GM23248 (cell line): ENCODE measurements at places on chromosomes 11 and 22. TPM values are rescaled to one million over a fixed set of nuclear protein-coding genes. Genes with fewer than 3 reads are reported as not detected.

- H3K27me3 ChIP-seq, result no peaks in the 10 kb centered on the region
- H3K4me3 ChIP-seq, result peak within 1 kb of the TSS; percentile 78
- H3K4me1 ChIP-seq, result peaks cover 4% of the 10 kb centered on the region
- peak; percentile 83 for DNase-seq
- H3K36me3 ChIP-seq, result no peaks in the 10 kb centered on the region
Observed at GRCh38 chr22:43186272-43187170, at the start of gene TTLL12. TTLL12 (minus strand) TSS chr22:43187134; CDS start chr22:43187069, 65 bp downstream.

- no peaks in the 10 kb centered on the region for H3K36me3 ChIP-seq
Observed at GRCh38 chr11:15006139-15006759, 34.1 kb upstream of the CALCA start.

GRCh38 chr22:32780726-32781310 is 20.7 kb upstream of the TIMP3 start:
- no peaks in the 10 kb centered on the region for H3K36me3 ChIP-seq
- no peaks in the 10 kb centered on the region for H3K27me3 ChIP-seq
- DNase-seq, result no peak
- no peak overlapping the region for H3K4me3 ChIP-seq
- no peaks in the 10 kb centered on the region for H3K4me1 ChIP-seq
- H3K27ac ChIP-seq, result no peak overlapping the region

GRCh38 chr11:122872046-122872445 is 10.5 kb upstream of the JHY start:
- H3K4me1 ChIP-seq, result no peaks in the 10 kb centered on the region
- no peaks in the 10 kb centered on the region for H3K27me3 ChIP-seq
- H3K27ac ChIP-seq, result no peak overlapping the region
- no peak for DNase-seq

FOSL1 gene
- polyA plus RNA-seq, result 104 and 105 TPM in 2 replicates

DNA sequence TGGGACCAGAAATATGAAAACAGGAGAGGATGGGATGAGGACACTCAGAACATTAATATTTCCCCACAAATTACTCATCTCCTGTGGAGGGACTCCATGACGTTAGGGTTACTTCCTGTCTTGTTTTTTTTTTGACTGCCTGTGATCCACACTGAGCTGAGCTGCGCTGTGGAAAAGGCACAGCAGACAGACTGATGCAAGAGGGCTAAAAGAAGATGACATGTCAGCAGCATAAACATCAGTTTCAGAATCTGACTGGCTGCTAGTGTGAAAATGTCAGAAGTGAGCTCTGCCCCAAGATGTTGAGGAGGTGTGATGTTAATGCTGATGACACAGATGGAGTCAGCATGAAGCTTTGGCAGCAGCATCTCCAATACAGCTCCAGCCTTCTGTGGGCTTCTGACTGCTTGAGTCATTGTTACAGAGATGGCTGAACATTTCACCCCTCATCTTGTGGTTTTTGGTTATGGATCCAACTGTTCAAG is 286.8 kb downstream of the BLID start:
- peak; percentile 98 for DNase-seq
- no peak overlapping the region for H3K4me3 ChIP-seq
- H3K36me3 ChIP-seq, result no peaks in the 10 kb centered on the region

DERL3 gene
- polyA plus RNA-seq, result 0.73 and 0.76 TPM in 2 replicates

SULT4A1 gene
- not detected in 2 replicates for polyA plus RNA-seq

TUB gene
- polyA plus RNA-seq, result 3.3 and 3.8 TPM in 2 replicates

DNA sequence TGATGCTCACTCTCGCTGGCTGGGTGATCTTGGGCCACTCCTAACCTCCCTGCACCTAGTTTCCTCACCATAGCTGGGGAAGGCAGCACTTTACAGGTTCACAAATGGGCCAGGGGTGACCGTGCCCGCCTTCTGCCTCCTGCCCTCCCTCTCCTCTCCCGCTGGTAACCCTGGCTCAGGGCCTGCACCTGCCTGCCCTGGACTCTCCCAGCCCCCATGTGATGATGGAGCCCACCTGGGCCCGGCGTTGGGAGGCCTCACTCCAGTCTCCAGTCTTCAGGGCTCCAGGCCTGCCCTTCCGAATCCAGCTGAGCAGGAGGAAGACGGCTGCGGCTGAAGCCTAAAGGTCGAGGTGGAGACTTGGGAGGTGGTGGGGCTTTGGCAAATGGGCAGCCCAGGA is 152.9 kb downstream of the CACNA1I start:
- no peaks in the 10 kb centered on the region for H3K36me3 ChIP-seq
- peaks cover 32% of the 10 kb centered on the region; the same call in 1 of the 2 replicates for H3K27me3 ChIP-seq
- H3K4me3 ChIP-seq, result no peak overlapping the region

CXCR5 gene
- polyA plus RNA-seq, result not detected in 2 replicates
